ENCODE measurements at places on chromosomes 7 and 10.

- DNase-seq: no peak
Observed at GRCh38 chr7:75971961-75972763, 22.2 kb downstream of the TMEM120A start.

GRCh38 chr10:46218921-46219320 is 67.9 kb upstream of the ANTXRL start:
- no peak for DNase-seq

GRCh38 chr10:133238466-133238804 is 780 bp downstream of the VENTX start:
- DNase-seq: no peak

- no peak for DNase-seq
Observed at GRCh38 chr7:71808115-71808514, 604.0 kb downstream of the CALN1 start.

DNA sequence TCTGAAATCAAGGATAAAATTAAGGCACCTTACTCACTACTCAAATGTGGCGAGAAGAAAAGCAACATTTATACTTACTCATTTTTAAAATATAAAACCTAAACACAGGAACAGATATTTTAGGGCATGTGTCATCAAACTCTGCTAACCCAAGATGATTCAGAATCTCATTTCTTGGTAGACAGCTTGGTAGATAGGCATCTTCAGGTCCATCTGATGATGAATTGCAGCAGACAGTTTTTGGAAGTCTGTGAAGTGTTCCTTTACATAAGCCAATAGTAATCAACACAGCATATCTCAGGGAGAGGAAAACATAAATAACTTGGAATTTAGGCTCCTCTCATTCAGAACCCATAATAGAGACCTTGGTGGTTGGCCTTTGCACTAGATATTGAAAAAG is 3.4 kb downstream of the HIPK2 start:
- peak; percentile 75 for DNase-seq

DNA sequence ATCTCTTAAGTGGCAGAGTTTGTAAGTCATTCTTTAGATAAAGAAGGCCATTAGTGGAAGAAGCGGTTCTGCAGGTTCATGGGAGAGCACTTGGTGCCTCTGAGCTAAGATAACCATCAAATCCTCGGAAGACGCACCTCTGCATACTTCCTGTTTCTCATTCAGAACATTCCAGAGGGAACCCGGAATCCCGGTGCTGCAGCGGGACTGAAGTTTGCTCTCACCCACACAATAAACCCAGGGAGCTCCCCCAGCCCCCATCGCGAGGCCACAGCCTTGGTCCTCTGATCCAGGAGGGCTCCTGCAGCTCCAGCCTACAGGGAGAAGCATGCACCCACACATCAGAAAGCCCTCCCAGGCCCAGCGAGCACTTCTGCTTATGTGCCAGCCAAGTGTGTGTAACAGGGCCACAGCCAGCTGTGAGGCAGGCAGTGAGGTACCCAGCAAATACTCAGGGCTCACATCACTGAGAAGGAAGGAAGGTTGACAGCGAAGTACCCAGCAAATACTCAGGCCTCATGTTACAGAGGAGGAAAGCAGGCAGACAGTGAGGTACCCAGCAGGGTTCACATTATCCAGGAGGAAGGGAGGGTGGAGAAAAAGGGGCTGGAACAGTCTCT is 142.4 kb downstream of the DIP2C start:
- no peak for DNase-seq

Measured in activated CD4-positive, alpha-beta T cell treated with anti-CD3 and anti-CD28 coated beads, Interleukin-2, amount 50 U/mL, for 16 hours (primary cell).